NAMALWA (cell line): ENCODE measurements at places on chromosomes 16 and 17.

DNA sequence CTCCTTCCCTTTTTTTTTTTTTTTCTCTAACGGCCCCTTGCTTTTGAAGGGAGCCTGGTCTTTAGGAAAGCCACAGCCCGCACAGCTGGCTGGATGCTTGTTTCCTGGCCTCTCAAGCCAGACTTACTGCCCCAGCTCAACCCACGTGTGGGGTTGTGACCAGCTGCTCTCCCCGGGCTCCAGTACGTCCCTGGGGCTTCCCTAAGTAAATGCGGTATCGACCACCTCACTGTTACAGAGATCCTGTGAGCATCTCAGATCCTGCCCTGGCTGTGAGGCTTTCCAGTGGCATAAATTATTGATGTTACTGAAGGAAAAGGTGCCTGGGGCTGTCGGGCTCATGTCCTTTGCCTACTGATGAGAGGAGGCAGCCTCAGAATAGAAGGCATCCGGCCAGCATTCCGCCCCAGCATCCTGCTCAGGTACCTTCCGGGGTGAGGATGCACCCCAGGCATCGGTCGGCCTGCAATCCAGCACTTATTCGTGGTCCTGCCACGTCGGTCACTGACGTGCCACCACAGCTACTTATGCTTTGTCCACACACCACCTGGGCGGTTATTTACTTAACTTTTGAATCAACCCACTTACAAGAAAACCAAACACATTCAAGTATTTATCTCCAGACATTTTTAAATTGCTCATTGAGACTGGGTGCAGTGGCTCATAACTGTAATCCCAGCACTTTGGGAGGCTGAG, 9.6 kb downstream of the GPRC5B start:
- DNase-seq, result no peak

- no peak for DNase-seq
Observed at GRCh38 chr16:87585442-87586200, 16.7 kb upstream of the JPH3 start.

- DNase-seq, result no peak
Observed at GRCh38 chr16:54677308-54677950, 253.2 kb upstream of the IRX5 start.

- DNase-seq, result peak; percentile 71
Observed at GRCh38 chr16:22296225-22297113, 740 bp upstream of the POLR3E start.

DNA sequence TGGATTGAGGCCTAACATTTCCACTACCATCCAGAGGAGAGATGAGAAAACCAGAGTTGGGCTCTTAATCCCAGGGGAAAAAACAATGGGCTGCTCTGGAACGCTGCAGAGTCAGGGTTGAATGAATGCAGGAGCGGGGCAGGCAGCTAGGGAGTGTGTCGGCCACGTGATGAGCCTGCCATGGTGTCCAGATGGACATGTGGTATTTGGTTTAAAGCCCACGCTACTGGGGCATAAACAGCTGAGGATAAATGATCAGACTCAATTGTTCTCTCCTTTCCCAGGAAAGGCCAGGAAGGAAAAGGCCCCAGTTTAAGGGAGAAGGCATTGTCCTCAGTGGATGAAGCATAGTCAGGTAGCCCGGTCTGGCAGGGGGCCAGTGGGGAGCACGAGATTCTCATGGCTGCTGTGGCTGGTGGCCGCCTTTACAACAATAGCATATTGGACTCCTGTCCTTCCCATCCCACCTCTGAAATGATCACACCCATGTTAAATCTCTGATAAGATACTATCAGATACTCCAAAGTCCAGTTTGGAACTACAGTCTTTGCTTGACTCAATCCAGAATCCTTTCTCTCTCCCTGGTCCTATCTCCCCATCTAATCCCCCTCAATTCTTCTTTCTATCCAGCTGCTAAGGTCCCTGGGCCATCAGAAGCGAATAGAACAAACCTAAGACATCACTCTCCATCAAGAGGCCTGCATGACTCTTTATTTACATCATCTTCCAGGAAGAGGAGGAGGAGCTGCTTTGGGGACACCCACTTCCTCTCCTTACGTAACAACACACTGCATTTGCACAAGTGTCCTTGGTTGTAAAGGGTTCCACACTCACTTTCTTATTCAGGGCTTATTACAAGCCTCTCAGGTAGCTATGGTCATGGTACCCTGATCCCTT, 20.4 kb downstream of the CA4 start:
- no peak for DNase-seq

DNA sequence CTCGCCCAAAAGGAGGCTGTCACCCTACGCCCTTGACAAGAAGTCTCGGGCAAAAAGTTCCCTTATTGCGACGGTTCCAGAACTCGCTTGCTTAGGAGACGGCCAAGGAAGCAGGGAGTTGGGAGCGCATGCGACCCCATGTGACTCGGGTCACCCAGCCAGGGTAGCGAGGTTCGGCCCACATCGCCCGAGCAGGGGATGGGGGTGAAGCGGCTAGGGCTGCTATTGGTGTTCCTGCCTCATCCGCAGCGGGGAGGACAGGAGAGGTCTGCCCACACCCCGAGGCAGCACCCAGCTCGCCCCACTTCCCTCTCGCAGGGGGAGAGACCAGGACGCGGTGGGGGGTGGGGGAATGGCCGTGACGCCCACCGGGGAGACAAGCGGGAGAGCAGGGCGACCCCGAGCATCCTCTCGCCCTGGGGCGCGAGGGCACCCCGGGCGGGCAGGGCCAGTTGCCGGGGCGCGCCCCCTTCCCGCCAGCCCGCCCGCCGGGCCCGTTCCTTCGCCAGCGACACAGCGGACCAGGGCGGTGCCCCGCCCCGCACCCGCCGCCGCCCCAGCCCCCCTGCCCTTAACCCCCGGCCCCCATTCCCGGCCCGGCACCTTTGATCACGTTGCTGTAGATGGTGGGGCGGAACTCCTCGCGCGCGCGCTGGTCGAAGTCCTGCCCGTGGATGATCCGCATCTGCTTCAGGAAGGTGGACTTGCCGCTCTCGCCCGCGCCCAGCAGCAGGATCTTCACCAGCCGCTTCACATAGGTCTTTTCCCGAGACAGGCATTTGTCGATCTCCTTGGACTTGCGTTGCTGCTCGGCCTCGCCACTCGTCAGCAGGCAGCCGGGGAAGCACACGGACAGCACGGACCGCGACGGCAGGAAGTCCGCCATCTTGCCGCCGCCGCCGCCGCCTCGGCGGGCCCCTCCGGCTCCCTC, 567 bp downstream of the GNA13 start:
- peak; percentile 61 for DNase-seq

DNA sequence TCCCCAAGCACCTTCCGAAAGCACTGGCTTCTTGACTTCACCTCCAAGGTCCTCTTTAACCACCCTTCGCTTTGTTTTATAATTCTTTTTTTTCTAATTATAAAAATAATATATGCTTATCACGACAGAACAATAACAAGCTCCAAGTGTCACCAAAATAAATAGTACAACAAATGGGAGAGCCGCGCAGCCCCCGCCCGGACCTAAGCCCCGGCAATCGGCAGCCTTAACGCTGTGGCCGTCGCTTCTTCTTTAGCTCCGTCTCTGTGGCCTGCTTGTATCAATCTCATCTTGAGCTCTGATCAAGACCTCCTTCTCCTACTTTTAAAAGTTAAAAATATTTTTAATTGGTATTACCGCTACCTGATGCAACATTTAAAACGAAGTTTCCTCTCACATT, 42.7 kb downstream of the CYB5D2 start:
- no peak for DNase-seq

DNA sequence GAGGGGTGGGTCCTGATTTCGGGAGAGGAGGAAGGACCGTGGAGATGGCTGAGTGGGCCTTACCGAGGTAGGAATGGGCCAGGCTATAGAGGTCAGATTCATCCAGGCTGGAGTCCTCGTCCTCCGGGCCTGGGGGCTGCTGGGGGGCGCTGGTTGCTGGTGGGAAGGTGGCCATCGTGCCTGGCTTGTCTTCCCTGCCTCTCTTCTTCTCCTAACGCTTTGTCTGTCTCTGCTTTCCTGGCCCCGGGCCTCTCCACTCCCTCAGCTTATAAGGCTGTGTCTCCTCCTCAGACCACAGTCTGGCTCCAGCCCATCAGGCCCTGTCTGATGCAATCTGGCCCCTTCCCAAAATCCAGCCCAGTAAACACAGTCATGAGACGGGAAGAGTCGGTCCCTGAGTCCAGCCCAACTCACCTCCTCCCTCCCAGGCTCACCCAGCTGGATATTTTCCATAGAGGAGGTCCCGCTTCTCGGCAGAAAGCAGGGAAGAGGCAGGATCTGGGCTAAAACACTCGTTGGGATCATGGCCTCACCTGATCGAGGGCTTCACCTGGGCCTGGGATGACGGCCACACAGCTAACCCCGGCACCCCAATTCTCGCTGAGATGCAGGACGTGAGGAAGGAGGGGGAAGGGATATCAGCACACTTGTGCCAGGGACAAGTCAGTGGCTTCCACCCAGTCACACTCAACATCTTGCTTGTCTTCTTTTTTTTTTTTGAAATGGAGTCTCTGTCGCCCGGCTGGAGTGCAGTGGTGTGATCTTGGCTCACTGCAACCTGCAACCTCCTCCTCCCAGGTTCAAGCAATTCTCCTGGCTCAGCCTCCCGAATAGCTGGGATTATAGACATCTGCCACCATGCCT, at the start of gene NUPR1:
NUPR1 (minus strand) TSS at position 242 of the 864 bp plus-strand sequence; CDS start at position 175, 67 bp downstream.
- no peak for DNase-seq

GRCh38 chr16:78150233-78150632, 50.8 kb downstream of the WWOX start:
- DNase-seq, result no peak

GRCh38 chr17:41009301-41009760, 403 bp upstream of the KRTAP3-1 start:
- no peak for DNase-seq

GRCh38 chr17:48543854-48544348, 1.0 kb downstream of the HOXB2 start:
- no peak for DNase-seq

DNA sequence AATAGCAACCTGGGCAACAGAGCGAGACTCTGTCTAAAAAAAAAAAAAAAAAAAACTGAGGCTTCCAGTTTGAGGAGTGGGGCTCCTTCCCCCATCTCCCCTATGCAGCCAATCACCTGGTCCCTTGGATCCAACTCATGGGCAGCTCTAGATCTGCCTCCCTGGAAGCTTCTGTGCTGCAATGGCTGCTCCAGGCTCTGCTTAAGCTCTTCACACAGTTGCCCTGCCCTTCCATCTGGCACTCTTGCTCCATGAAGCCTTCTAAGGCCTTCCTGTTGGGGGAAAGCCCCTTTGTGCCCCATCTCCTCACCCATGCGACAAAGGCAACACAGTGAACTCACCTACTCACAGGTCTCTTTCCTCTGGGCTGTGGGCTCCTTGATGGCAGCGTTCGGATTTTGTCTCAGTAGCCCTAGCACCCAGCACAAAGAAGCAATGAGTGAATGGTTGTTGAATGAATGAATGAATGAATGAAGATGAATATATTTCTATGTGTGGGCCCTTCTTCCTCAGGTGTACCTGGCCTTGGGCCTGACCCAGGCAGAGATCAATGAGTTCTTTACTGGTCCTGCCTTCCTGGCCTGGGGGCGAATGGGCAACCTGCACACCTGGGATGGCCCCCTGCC, 1.9 kb downstream of the NAGLU start:
- no peak for DNase-seq

DNA sequence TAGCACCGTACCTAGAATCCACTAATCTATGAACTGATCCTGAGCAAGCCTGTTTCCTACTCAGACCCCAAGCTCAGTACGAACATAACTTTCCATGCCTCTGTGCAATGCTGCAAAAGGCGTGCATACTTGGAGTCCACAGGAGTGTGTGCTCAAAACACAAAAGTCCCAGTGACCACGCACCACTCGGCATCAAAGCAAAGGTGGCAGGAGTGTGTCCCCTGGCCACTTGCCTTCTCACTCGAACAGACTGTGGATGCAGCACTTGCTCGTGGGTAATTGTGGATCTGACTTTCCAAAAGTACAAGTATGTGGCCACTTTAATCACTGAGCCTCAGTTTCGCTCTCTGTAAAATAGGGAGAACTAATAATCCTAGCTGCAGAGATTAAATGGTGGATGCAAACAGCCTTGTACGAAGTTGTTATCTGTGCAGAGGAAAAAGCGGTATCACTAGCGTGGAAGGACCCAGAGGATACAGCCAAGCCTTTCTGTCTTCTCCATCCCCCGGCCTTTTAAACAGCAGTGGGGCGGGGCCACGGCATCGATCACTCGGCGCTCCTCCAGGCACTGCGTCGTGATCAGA, 311 bp upstream of the KDM8 start:
- no peak for DNase-seq

- no peak for DNase-seq
Observed at GRCh38 chr17:28004344-28004743, 38.1 kb upstream of the NLK start.

DNA sequence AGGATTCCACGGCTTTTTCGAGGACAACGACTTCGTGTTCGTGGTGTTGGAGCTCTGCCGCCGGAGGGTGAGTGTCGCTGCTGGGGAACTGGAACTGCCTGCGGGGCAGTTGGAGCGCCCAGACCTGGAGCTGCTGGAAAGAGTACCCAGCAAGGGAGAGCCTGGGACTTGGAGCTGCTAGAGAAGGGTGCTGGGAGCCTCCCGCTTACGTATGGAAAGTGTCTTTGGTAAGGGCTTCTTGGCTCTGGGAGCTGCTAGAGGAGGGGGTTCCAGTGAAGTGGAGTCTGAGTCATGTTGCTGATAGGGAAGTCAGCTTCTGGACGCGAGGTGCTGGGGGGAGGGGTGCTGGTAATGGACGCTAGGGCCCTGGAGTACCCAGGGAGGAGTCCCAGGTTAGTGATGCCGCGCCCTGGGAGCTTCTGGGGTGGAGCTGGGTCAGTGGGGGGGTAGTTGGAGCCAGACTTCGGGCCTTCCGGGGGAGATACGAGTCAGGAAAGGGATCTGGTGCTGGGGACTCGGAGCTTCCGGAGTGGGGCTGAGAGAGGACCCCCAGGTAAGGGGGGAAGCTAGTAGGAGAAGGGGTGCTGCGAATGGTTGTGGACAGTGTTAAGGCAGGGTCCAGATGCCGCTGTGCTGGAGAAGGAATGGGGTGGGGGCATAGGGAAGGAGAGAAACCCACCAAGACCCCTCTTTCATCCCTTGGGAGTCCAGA, 741 bp downstream of the PLK1 start:
- DNase-seq, result peak; percentile 40

GRCh38 chr17:57919918-57920317, 35.3 kb downstream of the CUEDC1 start:
- no peak for DNase-seq

DNA sequence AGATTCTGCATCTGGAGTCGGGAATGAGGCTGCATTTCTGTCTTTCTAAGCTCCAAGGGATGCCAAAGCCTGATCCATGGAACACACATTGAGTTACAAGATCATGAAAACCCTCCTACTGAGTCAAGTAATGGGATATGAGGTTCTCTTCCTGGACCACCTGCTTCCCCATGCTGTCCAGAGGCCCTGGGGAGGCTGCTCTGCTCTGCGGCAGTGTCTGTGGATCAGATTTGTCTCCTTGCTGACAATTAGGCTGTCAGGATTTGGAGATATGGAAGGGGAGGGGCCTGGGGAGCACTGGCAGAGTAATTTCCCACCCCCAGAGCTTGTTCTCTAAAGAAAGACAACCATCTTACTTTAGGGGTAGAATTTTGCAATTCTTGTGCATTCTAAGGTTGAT, 33.0 kb downstream of the C16orf95 start:
- no peak for DNase-seq
